Ammon's horn (tissue), 1 donor: ENCODE measurements at places on chromosomes 3 and 15.

- no peak for DNase-seq
Measured at GRCh38 chr15:39508536-39508935, 72.3 kb upstream of the THBS1 start.

GRCh38 chr15:82963471-82964341, 11.2 kb upstream of the HOMER2 start:
- DNase-seq: no peak

DNA sequence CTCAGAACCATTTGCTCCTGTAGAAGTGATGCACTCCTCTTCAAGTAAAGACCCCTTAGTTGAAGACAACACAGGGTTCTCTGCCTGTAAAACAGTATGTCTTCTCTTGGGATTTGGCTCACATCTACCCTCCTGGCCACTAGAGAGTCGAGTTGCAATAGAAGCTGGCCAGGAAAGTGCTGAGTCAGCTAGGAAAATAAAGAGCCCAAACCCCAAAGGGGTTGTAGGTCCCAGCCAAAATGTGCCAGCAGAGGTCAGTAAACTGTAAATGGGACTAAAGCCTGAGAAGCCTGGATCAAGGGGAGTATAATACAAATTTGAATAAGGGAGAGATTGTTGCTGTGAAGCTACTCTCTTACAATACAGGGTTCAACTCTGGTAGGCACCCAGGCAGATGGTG, 37.2 kb upstream of the THBS1 start:
- DNase-seq: no peak

DNA sequence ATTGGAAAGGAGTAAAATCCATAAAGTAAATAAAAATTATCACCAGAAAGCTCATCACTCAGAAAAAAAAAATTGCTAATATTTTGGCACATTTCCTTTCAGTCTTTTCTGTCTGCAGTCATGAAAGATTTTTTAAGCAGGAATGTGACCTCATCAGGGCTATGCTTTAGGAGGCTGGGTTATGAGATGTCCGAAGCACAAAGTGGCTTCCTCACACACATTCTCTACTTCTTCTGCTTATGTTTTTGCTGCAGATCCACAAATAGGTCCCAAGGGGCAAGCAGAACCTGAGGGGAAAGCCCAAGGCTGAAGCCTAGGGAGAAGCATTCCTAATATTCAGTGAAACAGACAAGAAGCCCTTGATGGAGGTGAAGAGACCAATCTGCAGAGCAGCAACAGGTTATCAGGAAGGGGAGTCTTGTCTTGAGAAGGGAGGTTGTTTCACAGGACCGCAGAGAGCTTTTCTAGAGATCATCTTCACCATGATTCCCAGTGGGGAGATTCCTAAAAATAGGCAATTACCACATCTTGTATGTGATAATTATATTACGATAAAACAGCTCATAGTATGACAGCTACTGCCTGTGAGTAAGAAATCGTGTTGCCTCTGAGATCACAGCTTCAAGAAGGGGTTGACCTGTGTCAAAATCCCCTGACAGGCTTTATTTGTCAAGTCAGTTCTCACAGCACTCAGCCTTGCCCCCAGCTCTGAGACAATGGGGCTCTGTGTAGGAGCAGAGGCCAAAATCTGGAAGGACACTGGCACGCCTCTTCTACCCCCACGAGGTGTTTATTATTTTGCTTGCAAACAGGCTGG, 60.5 kb downstream of the IGF2BP2 start:
- peak; percentile 3 for DNase-seq

- DNase-seq: no peak
Measured at GRCh38 chr3:8738639-8739038, 5.0 kb downstream of the CAV3 start.

GRCh38 chr3:126668450-126669401, 13.8 kb upstream of the TXNRD3 start:
- no peak for DNase-seq

GRCh38 chr3:129622933-129623332, 16.5 kb upstream of the PLXND1 start:
- DNase-seq: no peak

DNA sequence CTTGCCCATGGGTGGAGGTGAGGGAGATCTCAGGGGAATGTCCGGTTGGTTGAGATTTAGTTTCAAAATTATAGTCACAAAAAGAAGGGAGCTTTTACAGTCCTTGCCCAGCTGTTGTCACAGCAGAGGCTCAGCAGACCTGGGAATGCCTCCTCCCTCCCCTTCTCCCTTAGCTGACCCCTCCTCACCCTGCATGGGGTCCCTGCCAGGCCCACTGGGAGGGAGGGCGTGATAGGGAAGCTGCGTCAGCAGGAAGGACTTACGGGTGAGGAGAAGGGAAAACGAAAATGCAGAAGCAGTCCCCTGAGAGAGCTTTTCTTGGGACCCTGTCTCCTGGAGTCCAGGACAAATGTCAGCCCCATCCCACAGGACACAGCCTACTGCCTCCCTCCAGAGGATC, 18.9 kb downstream of the SCN5A start:
- DNase-seq: no peak

GRCh38 chr3:43198791-43199644, 87.3 kb upstream of the SNRK start:
- no peak for DNase-seq

GRCh38 chr3:27610800-27611525, 111.2 kb downstream of the EOMES start:
- no peak for DNase-seq

DNA sequence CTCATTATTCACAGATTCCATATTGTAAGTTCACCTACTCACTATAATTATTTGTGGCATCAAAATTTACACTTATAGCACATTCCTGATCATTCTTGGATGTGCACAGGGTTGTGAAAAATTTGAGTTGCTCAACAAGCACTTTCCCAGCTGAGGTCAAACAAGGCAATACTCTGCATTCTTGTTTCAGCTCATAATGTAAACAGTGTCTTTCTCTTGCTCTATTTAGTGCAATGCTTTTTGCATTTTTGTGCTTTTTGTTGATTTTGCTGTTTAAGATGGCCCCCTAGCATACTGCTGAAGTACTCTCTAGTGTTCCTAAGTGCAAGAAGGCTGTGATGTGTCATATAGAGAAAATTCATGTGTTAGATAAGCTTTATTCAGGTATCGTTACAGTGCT, 66.7 kb upstream of the TNIK start:
- no peak for DNase-seq

GRCh38 chr15:101038327-101039003, 119.3 kb downstream of the LRRK1 start:
- DNase-seq: no peak

GRCh38 chr15:36284911-36285310, 294.5 kb upstream of the CDIN1 start:
- DNase-seq: no peak

DNA sequence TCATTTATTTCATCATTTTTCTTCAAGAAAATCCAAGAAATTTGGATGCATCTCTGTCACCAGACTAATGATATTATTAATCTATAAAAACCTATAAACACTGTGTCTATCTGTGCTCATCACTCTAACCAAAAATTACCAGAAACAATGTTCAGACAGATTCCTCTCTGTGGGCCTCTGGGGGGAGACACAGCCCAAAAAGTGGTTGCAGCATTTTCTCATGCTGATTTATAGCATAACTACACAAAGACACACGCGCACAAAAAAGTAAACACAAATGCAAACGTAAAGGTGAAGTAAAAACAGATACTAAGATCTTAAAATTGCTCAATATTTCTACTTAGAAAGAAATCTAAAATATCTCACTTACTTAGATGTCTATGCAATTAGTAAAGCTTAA, 976.0 kb downstream of the GBE1 start:
- DNase-seq: peak; percentile 37

DNA sequence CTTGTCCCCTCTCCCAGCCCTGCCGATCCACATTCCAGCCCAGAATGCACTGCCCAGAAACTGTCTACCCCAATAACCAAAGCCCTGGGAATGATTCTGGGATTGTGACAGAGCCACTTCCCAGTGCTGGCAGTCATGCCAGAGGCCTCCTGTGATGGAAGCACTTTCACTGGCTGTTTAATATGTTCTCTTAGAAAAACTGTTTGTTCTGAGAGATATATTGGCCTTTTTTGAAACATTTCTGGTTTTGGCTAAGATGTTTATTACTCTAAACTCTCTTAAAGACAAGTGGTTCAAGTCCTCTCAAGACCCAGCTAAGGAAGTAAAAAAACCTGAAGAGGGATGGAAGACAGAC, 74.0 kb upstream of the HACD2 start:
- peak; percentile 45 for DNase-seq

DNA sequence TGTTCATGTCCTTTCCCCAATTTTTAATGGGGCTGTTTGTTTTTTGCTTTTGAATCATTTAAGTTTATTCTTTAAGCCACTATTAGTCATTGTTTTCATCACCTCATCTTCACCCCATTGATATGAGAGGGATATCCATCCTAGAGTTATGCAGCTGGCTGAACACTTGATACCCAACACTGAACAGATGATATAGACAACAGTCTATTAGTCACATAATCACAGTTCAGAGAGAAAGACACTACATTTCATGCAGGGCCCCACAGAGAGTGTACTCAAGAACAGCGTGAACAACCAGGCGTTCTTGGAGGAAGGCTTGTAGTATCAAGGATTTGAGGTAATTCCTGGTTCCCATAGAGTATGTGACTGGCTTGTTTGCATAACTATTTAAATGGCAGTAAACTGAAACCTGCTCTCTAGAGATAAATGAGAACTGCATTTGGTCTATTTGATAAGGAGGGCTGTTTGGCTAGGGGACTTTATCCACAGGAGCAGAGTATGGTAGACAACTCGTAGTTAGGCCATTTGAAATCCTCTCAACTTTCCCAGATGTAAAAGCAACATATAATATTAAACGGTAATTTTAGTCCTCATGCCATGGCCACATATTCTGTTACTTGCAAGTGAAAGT, 618.7 kb downstream of the SI start:
- no peak for DNase-seq

GRCh38 chr3:194198938-194199337, 63.0 kb downstream of the HES1 start:
- DNase-seq: no peak

DNA sequence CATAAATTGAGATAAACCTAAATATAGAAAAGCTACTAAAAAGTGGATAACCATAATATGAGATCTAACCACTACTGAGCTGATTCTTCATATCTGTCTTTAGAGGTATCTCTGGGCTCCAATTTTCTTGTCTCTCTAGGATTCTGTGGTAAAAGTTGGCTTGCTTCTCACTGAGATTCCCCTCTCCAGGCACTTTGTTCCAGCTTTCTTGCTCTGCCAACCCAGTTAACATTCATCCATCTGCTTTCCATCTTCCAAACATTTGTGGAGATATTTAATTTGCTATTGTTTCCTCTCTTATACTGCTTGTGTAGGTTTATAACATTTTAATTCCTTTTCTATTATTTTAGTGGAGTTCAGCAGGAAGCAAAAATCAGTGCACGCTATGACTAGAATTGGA, 97.6 kb upstream of the LMCD1 start:
- no peak for DNase-seq

DNA sequence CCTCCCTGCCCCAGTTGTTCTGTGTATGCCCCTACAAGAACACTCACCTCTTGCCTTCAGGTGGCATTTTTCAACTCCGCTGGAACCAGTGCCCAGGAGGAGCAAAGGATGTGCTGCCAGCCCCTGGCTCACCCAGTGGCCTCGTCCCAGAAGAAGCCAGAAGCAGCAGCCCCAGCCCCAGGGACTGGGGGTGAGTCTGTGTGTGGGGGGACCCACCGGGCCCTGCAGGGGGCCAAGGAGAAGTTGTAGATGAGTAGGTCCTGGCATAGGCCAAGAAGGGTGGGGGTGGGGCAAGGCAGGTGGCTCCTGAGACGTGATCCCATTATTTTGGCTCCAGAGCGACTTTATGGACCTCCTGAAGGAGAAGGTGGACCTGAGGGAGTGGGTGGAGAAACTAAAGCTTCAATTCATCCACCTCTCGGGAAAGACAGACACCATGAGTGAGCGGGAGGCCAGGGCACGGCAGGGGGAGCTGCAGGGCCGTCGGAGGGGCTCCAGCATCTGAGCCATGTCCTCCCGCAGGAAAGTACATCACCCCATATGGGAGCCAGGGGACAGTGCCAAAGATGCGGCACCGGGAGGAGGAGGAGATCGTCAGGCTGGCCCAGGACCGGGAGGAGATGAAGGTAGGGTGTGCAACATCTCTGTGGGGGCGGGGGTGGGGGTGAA, 29.3 kb downstream of the NGRN start:
- no peak for DNase-seq

DNA sequence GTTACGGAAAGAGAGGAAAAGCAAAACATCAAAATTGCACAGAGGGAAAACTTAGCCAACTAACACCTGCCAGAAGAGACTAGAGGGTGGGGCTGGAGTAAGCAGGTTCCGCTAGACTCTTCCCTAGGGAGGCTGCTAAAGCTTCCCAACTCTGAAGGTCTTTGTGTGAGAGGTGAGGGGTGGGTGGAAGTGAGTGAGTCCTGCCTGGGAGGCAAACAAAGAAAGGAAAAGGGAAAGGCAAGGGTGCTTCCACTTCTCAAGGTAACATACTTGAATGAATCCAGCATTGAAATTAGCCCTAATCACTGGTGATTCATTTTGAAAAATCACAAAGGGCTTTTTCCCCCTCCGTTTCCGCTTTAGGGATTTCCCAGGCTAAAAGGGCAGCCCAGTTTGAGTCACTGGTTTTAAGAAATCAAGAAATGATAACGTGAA, 220.5 kb upstream of the ADAMTS9 start:
- no peak for DNase-seq

- peak; percentile 10 for DNase-seq
Measured at GRCh38 chr3:157872902-157873301, 233.3 kb downstream of the SHOX2 start.

DNA sequence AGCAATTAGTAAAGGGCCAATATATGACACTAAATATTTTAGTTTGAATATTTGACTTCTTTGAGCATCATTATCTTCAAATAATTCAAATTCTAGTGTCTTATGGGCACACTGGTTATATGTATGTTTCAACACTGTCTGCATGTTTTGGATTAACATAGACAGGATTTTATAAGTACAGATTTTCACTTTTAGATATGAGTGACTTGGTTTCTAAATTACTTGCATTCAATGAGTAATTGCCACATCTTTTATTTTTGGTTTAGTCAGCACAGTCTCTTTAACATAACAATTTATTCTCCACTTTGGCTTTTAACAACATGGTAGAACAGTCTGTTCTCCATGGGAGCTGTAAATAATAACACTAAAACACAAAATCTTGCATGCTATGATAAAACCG, 674.8 kb downstream of the TBL1XR1 start:
- no peak for DNase-seq

- DNase-seq: peak; percentile 54
Measured at GRCh38 chr3:16374047-16374934, 109.3 kb downstream of the OXNAD1 start.

GRCh38 chr15:85587707-85588411, 206.9 kb downstream of the KLHL25 start:
- DNase-seq: no peak

DNA sequence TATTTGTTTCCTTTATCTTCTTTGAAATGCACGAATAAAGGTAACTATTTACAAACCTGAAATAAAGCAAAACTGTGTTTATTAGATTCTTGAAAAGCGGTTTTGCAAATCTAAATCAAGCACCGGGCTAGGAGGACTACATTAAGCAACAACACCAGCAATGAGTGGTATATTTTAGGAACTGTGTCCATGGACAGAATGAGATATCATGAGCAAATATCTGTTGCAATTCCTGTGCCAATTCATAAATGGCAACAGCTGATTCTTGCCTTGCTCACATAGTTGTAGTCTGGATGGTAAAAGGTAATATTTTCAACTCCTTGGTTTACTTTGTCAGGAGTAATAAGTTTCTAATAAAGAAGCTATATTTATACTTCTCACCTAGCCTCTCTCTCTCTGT, 403.3 kb downstream of the LPP start:
- DNase-seq: no peak
